Fibroblast of skin of back (primary cell): ENCODE measurements at places on chromosomes 12 and 14.

- no peak for DNase-seq
Observed at GRCh38 chr14:28298156-28298555, 468.4 kb upstream of the FOXG1 start.

- DNase-seq, result peak; percentile 77
Observed at GRCh38 chr12:84637926-84638325, 274.7 kb downstream of the SLC6A15 start.

- DNase-seq, result no peak
Observed at GRCh38 chr12:16593546-16593945, 12.4 kb downstream of the LMO3 start.

DNA sequence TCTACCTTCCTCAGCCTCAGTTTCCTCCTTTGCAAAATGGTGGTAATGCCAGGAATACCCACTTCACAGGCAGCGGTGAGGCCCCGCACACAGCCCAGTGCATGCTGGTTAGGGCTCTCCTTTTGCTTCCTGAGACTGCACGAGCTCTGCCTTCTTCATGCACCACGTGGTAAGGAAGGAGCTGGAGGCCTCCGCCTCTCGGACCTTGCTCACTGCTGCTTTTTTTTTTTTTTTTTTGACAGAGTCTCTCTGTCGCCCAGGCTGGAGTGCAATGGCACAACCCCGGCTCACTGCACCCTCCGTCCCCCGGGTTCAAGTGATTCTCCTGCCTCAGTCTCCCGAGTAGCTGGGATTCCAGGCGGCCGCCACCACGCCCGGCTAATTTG is 18.1 kb downstream of the TAMALIN start:
- no peak for DNase-seq

- DNase-seq, result no peak
Observed at GRCh38 chr12:10194160-10194670, 15.4 kb downstream of the TMEM52B start.

- peak; percentile 17 for DNase-seq
Observed at GRCh38 chr12:120181991-120182631, 12.4 kb downstream of the GCN1 start.

GRCh38 chr12:89506050-89506449 is 18.5 kb downstream of the GALNT4 start:
- DNase-seq, result no peak

GRCh38 chr14:101665478-101666078 is 95.9 kb upstream of the PPP2R5C start:
- DNase-seq, result peak; percentile 12

DNA sequence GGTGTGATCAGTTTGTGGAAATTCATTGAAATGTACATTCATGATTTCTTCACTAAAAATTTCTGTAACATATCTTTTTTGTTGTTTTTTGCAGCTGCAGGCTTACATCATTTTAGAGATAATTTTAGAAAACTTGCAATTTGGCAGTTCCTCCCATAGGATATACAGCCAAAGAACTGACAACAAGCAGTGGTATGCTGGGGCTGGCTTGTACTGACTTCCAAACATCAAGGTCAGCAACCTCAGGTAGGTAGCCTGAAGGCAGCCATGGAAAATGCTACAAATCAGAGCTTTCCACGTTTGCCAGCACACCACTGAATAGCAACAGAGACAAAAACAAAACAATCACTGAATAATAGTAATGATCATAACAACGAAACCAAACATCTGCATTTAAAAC is 21.2 kb downstream of the TRIM9 start:
- no peak for DNase-seq

GRCh38 chr14:77730976-77731497 is 23.1 kb downstream of the SLIRP start:
- DNase-seq, result no peak

DNA sequence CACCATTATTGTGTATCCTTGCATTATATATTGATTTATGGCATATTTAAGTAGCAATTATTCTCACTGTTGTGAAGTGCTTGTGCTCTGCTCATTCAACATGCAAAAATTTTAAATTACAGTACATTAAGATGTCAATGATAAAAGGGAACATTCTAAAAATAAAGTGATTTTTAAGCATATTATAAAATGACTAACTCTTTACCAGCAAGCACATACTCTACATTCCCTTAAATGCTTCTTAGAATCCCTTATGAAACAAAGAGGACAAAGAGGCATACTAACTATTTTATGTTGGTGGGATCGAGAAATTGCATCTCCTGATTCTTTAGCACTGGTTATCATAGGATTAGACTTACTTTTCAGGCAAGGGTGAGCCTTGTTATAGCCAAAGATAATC is 46.6 kb upstream of the ZDHHC17 start:
- peak; percentile 33 for DNase-seq
